Osteoblast (primary cell): ENCODE measurements at places on chromosomes 16 and 17. TPM values are rescaled to one million over a fixed set of nuclear protein-coding genes. Genes with fewer than 3 reads are reported as not detected.

The NETO2 gene
- total RNA-seq, result 3.5 and 5.8 TPM in 2 replicates

The CDK3 gene
- 0.72 and 0.88 TPM in 2 replicates for total RNA-seq

The ZNF750 gene
- not detected in 2 replicates for total RNA-seq

DNA sequence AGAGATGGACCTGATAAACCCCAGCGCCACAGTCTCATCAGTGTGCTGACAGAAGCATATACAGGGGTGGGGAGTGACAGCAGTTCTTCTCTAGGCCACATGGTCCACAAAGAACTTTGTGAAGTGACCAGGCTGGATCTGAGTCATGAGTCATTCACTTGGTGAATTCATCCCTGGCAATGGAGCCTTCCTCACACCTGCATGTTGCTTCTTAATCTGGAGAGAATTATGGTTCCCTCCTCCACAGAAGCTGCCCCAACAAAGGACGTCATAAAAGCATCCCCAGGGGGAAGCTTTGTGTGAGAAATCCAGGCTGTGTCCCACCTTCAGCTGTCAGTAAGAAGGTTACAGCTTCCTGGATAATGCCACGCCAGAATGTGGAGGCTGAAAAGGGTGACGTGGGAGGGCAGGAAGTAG lies 215.6 kb upstream of the MAF start:
- DNase-seq, result no peak

The B4GALNT2 gene
- total RNA-seq, result under 0.01 TPM in 1 of 2 replicates, not detected in the other

The TBC1D3C gene
- not detected in 2 replicates for total RNA-seq

GRCh38 chr17:2856727-2857126 lies 60.5 kb downstream of the RAP1GAP2 start:
- DNase-seq, result no peak
